ENCODE measurements at places on chromosomes 1 and 21. TPM values are rescaled to one million over a fixed set of nuclear protein-coding genes. Genes with fewer than 3 reads are reported as not detected.

DNA sequence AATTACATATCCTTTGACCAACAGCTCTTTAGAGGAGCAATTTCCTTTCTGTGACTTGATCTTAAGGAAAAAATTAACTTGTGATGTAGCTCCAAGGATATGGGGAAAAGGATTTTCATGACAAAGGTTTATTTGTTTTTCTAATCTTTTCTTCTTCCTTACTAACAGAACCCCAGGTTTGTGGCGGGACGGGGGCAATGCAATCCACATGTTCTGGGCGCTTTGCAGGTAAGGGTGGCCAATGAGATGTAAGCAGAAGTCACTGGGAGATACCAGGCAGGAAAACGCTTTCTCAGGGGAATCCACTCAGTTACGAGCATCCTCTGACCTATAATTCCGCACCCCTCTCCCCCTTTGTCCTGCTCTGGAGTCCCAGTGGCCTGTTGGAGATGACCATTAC is 122.0 kb downstream of the MRPS6 start:
- H3K4me3 ChIP-seq, result no peak overlapping the region
- DNase-seq, result no peak
- H3K36me3 ChIP-seq, result no peaks in the 10 kb centered on the region
- H3K27ac ChIP-seq, result no peak overlapping the region

LRRC38 gene
- total RNA-seq, result not detected

DNA sequence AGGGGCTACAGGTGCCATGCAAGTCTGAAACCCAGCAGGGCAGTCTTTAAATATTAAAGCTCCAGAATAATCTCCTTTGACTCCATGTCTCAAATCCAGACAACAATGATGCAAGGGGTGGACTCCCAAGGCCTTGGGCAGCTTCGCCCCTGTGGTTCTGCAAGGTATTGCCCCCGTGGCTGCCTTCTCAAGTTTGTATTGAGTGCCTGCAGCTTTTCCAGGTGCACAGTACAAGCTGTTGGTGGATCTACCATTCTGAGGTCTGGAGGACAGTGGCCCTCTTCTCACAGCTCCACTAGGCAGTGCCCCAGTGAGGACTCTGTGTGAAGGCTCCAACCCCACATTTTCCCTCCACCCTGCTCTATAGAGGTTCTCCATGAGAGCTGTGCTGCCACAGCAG is 3.7 kb upstream of the MROH9 start:
- no peaks in the 10 kb centered on the region for H3K36me3 ChIP-seq
- H3K4me1 ChIP-seq, result peaks cover 7% of the 10 kb centered on the region
- no peaks in the 10 kb centered on the region for H3K27me3 ChIP-seq
- DNase-seq, result no peak
- H3K27ac ChIP-seq, result no peak overlapping the region

CFHR2 gene
- not detected for total RNA-seq

DNA sequence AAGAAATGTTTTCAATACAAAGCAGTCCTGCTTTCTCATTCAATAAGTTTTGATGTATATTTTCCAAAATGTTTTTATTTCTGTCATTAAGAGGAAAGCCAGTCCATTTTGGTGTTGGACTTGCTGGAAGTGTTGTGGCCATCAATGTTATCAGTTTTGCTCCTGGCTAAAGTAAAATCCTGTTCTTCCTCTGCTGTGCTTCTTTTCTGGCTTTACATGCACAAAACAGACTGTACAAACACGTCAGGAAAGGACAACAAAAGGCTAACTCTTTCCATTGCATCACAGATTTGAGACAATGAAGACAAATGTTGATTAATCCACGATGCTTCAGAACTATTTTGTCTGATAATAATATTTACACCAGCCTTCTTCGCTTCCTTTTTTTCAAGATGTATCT is 735.4 kb downstream of the LTN1 start:
- no peak overlapping the region for H3K4me3 ChIP-seq
- H3K4me1 ChIP-seq, result peaks cover 7% of the 10 kb centered on the region
- no peak for DNase-seq
- no peaks in the 10 kb centered on the region for H3K27me3 ChIP-seq
- no peaks in the 10 kb centered on the region for H3K36me3 ChIP-seq
- H3K27ac ChIP-seq, result no peak overlapping the region

- no peaks in the 10 kb centered on the region for H3K36me3 ChIP-seq
- H3K27me3 ChIP-seq, result peaks cover 4% of the 10 kb centered on the region
- H3K27ac ChIP-seq, result no peak overlapping the region
- H3K4me3 ChIP-seq, result no peak overlapping the region
These were observed 14.0 kb upstream of the S100B start for GRCh38 chr21:46618738-46619379.

DNA sequence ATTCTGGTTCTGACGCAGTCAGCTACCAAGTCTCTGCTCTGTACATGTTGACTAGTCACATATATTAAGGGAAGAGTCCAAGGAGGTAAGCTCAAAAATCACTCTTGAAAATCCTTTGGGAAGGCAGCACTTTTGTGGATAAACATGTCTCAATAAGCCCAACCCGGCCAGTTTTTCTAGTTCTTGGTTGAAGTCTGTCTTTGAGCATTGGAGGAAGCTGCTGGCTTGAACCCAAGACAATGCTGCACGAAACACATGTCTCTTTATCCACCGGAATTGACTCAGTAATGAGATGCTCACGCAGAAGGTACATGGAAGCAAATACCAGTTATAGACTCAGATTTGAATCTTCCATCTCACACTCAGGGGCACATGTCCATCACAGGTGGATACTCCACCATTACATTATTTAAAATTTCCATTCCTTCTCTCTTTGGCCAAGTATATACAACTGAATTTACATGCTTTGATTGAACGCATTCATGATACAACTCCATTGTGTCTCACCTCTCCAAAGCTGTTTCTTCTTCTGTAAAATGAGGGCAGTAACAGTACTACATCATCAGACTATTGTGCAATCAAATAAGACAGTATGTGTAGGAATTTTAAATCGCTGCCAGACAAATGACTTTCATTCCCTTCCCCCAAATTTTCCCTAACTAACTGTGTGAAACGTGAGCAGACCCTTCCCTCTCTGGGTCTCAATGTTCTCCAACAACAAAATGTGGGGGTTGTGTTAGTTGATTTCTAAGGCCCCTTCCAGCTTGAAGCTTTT is 9.6 kb upstream of the GUCA2A start:
- no peak for DNase-seq
- no peak overlapping the region for H3K4me3 ChIP-seq
- H3K36me3 ChIP-seq, result no peaks in the 10 kb centered on the region

GRCh38 chr1:117096951-117097408 is 24.6 kb downstream of the TRIM45 start:
- H3K27ac ChIP-seq, result no peak overlapping the region
- no peak overlapping the region for H3K4me3 ChIP-seq
- no peaks in the 10 kb centered on the region for H3K27me3 ChIP-seq
- H3K4me1 ChIP-seq, result peaks cover 15% of the 10 kb centered on the region

DNA sequence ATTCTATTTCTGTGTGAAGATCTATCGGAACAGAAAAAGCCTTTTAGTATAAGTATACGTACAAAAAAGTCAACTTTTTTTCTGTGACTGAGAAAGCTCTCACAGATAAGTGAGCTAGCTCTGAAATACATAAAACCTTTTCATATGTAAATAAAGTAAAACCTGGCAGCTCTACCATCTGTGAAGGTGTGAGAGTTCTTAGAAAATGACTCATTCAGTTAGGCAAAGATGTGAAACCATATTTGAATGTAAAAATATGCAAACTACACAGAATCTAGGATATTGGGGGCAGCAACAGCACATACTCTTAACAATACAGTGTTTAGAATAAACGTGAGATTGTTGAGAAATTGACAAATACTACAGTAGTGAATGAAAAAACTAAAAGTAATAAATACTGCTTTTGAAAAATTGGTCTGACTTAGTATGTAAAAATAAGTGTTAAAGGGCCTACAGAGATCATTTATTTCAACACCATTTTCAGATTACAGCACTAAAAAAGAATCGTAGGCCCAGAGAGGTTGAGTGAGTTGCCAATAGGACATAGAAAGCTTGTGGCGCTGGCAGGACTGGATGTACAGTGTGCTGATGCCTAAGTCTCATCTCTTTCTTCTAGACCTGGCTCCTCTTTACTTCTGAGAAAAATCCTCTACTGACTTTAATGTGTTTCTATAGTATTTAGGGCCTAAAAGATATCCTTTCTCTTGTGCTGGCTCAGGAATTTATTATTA is 19.8 kb downstream of the ATP6V1G3 start:
- no peaks in the 10 kb centered on the region for H3K4me1 ChIP-seq
- H3K27ac ChIP-seq, result no peak overlapping the region
- H3K4me3 ChIP-seq, result no peak overlapping the region
- H3K27me3 ChIP-seq, result no peaks in the 10 kb centered on the region

DNA sequence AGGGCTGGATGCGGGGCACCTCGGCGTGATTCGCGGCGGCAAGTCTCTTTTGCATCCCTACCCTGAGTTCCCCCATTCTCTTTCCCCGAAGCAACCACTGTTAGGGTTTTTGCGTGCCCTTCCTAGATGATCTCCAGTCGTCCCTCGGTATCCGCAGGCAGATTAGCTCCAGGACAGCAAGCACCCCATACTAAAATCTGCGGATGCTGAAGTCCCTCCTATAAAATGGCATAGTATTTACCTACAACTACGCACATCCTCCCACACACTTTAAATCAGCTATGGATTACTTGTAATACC is 22.8 kb upstream of the CFAP126 start:
- no peak for DNase-seq
- H3K27ac ChIP-seq, result peak overlapping the region; percentile 88
- no peaks in the 10 kb centered on the region for H3K36me3 ChIP-seq
- no peaks in the 10 kb centered on the region for H3K27me3 ChIP-seq
- peaks cover 7% of the 10 kb centered on the region for H3K4me1 ChIP-seq
- H3K4me3 ChIP-seq, result peak overlapping the region; percentile 67

GRCh38 chr1:16905110-16905867 is 9.5 kb downstream of the RNU1-2 start:
- H3K27me3 ChIP-seq, result no peaks in the 10 kb centered on the region
- H3K4me3 ChIP-seq, result peak overlapping the region; percentile 53
- peaks cover 26% of the 10 kb centered on the region for H3K4me1 ChIP-seq
- peak overlapping the region; percentile 91 for H3K27ac ChIP-seq

DNA sequence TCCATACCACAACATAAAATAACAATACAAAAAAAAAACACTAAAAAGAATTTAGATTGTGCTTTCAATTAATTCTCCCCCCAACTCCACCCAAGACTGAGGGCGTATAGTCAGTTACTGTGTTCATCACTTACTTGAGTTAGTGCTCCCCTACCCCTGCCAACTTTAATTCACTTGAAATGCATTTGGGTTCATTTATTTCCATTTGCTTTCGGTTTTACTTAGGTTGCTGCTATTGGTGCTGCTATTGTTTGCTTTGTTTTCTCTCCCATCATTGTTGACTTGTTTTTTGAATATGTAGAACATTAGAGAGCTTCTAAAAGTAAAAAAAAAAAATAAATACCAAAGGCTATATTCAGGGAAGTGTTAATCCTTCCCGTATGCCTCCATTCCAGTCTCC is 10.7 kb upstream of the CYYR1 start:
- no peak for DNase-seq
- H3K4me3 ChIP-seq, result no peak overlapping the region

- H3K4me3 ChIP-seq, result no peak overlapping the region
- H3K36me3 ChIP-seq, result peaks cover 18% of the 10 kb centered on the region
- H3K27ac ChIP-seq, result no peak overlapping the region
These were observed 10.4 kb downstream of the LGALS8 start for GRCh38 chr1:236534151-236534651.

DNA sequence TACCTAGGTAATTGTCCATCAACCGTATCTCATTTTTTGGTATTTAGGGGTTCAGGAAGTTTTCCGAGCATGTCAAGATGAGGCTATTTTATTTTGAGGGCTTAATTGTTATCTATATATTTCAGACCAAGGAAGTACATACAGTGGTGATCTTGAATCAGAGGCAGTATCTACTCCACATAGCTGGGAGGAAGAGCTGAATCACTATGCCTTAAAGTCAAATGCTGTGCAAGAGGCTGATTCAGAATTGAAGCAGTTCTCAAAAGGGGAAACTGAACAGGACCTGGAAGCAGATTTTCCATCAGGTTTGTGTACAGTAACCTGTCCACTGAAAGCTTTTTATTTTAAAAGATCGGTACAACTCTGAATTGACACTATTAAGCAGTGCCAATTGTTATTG is 130.2 kb downstream of the ZMYM4 start:
- peaks cover 97% of the 10 kb centered on the region for H3K36me3 ChIP-seq
- H3K4me1 ChIP-seq, result no peaks in the 10 kb centered on the region
- H3K27me3 ChIP-seq, result no peaks in the 10 kb centered on the region
- no peak overlapping the region for H3K4me3 ChIP-seq

DNA sequence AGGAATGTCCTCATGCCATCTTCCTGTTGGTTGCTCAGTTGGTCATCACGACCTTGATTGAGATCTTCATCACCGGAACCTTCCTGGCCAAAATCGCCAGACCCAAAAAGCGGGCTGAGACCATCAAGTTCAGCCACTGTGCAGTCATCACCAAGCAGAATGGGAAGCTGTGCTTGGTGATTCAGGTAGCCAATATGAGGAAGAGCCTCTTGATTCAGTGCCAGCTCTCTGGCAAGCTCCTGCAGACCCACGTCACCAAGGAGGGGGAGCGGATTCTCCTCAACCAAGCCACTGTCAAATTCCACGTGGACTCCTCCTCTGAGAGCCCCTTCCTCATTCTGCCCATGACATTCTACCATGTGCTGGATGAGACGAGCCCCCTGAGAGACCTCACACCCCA is 42.9 kb downstream of the KCNJ15 start:
- no peaks in the 10 kb centered on the region for H3K27me3 ChIP-seq
- H3K27ac ChIP-seq, result no peak overlapping the region
- no peak overlapping the region for H3K4me3 ChIP-seq
- peaks cover 14% of the 10 kb centered on the region for H3K4me1 ChIP-seq
- DNase-seq, result no peak

GRCh38 chr1:147110872-147111271 is 61.4 kb downstream of the PRKAB2 start:
- H3K4me1 ChIP-seq, result no peaks in the 10 kb centered on the region
- H3K27me3 ChIP-seq, result no peaks in the 10 kb centered on the region
- no peak overlapping the region for H3K27ac ChIP-seq
- DNase-seq, result no peak

- no peaks in the 10 kb centered on the region for H3K27me3 ChIP-seq
- peaks cover 29% of the 10 kb centered on the region for H3K4me1 ChIP-seq
- H3K27ac ChIP-seq, result peak overlapping the region; percentile 96
- peak; percentile 80 for DNase-seq
- H3K4me3 ChIP-seq, result peak overlapping the region; percentile 7
- H3K36me3 ChIP-seq, result no peaks in the 10 kb centered on the region
These were observed 2.2 kb downstream of the SPATA6 start for GRCh38 chr1:48469616-48470480.

- no peaks in the 10 kb centered on the region for H3K36me3 ChIP-seq
- peak overlapping the region; percentile 8 for H3K27ac ChIP-seq
- H3K4me1 ChIP-seq, result peaks cover 44% of the 10 kb centered on the region
- no peak overlapping the region for H3K4me3 ChIP-seq
- no peaks in the 10 kb centered on the region for H3K27me3 ChIP-seq
These were observed 52.4 kb downstream of the ARHGEF10L start for GRCh38 chr1:17591814-17592430.

DNA sequence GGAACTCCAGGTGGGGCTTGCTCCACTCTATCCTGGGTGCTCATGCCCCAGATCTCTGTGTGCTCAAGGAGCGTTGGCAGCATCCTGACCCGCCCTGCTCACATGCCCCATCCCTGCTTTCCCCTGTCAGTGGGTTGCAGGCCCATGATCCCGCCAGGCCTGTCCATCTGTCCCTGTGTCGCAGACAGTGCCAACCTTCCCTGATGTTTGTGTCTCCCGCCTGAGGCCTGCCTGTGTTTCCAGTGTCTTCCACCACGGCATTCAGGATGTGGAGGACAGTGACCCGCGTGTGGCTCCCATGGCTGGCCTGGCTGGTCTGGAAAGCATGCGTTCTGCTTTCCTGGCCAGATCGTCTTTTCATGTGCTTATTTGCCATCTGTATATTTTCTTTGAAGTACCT is 82.9 kb downstream of the PCBP3 start:
- no peak overlapping the region for H3K4me3 ChIP-seq
- no peak for DNase-seq
- no peaks in the 10 kb centered on the region for H3K27me3 ChIP-seq
- no peak overlapping the region for H3K27ac ChIP-seq
- H3K36me3 ChIP-seq, result no peaks in the 10 kb centered on the region
- no peaks in the 10 kb centered on the region for H3K4me1 ChIP-seq

Data from sigmoid colon (tissue), 7 donors.